ENCODE measurements at places on chromosomes 12 and 14. TPM values are rescaled to one million over a fixed set of nuclear protein-coding genes. Genes with fewer than 3 reads are reported as not detected.
A peak's percentile ranks its signal among the peaks of the same experiment; 100 is the strongest.

The ARID2 gene
- 8.0 TPM for polyA plus RNA-seq

The ANG gene
- 3.6 TPM for polyA plus RNA-seq

The CLEC1B gene
- not detected for polyA plus RNA-seq

The NR4A1 gene
- 75.2 TPM for polyA plus RNA-seq

The TAS2R20 gene
- polyA plus RNA-seq, result 0.33 TPM

- DNase-seq, result no peak
These were observed 75.0 kb upstream of the CCDC60 start for GRCh38 chr12:119259484-119259883.

- DNase-seq, result no peak
These were observed 19.6 kb upstream of the LRP1-AS start for GRCh38 chr12:57166971-57167371.

- peak; percentile 20 for DNase-seq
These were observed 19.2 kb downstream of the P2RX4 start for GRCh38 chr12:121228919-121229665.

- DNase-seq, result no peak
These were observed 1524.7 kb upstream of the TMEM132C start for GRCh38 chr12:126742241-126742641.

GRCh38 chr12:14256121-14256520 lies 109.4 kb upstream of the ATF7IP start:
- no peak for DNase-seq

GRCh38 chr12:119601877-119602733 lies 8.5 kb downstream of the TMEM233 start:
- DNase-seq, result peak; percentile 26

- DNase-seq, result peak; percentile 46
These were observed 2.6 kb downstream of the BMP4 start for GRCh38 chr14:53953828-53954550.

GRCh38 chr12:125549836-125550235 lies 484.6 kb downstream of the AACS start:
- no peak for DNase-seq

GRCh38 chr12:132162508-132163031 lies 18.3 kb downstream of the NOC4L start:
- DNase-seq, result peak; percentile 47

DNA sequence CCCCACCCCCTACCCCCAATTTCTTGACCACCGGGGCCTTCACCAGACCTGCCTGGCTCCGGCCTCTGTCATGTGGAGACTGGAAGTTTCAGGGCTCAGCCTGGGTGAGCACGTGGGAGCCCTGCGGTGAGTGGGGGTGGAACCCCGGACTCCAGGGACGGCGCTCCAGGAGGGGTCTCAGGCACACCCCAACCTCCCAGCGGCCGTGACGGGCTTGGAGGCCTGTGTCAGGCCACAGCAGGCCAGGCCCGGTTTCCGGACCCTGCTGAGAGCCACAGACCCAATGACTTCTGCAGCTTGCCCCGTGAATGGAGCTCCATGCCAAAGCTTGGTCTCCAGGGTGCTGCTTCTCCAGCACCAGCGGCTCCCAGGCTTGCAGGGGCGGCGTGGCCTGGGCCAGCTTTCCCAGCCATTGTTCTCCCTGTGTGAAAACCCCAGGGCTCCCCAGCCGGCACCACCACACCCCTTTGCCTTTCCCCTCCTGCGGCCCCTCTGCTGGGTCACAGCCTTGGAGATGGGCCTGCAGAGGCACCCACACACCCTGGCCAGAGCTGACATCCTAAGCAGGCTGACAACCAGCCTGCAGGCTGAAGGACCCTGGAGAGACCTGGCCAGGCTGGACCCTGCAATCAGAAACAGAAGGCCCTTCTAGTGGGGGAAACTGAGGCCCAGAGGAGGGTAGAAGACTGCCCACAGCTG lies 186.2 kb upstream of the C14orf180 start:
- DNase-seq, result peak; percentile 35

DNA sequence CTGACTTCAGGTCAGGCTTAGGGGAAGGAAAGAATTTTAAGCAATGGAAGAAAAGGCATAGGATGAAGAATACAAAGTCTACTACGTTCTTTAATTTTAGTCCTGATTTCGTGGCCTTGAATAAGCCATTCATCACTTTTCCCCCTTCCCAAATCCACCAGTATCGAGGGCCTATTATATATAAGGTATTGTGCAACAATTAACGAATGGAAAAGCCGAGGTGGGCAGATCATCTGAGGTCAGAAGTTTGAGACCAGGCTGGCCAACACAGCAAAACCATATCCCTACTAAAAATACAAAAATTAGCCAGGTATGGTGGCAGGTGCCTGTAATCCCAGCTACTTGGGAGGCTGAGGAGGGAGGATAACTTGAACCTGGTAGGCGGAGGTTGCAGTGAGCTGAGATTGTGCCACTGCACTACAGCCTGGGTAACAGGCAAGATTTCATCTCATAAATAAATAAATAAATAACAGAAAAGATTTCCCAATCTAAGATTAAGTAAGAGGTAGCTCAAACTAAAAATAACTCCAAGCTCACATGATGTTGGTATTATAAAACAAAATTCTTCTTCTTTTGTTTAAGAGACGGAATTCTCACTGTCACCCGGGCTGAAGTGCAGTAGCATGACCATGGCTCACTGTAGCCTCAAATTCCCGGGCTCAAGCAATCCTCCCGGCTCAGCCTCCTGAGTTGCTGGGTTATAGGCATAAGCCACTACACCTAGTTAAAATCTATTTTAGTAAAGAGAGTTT lies 58.3 kb upstream of the NR2C1 start:
- no peak for DNase-seq

GRCh38 chr12:62533087-62533754 lies 66.6 kb downstream of the MON2 start:
- DNase-seq, result no peak

- no peak for DNase-seq
These were observed 70.0 kb downstream of the TTC6 start for GRCh38 chr14:37665479-37665878.

DNA sequence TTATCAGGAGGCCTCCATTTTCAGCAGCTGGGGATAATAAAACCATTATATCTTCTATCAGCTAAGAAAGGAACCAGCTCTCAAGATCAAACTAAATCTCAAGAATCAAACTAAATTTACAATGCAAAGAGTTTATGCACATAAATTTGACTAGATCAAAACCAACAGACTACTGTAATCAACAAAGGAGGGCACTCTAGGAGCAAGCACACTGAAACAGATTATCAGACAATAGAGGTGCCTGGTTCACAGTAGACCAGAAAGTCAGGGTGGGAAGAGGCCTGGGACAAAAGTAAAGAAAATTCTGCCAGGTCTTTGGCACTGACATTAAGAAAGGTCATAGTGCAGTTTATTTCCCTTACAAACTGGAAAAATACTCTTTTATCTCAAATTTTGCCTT lies 61.0 kb downstream of the HECTD4 start:
- no peak for DNase-seq

GRCh38 chr12:64894827-64895475 lies 70.5 kb downstream of the TBC1D30 start:
- DNase-seq, result no peak

All from SK-N-SH (cell line).